ENCODE measurements at places on chromosomes 2 and 18.

DNA sequence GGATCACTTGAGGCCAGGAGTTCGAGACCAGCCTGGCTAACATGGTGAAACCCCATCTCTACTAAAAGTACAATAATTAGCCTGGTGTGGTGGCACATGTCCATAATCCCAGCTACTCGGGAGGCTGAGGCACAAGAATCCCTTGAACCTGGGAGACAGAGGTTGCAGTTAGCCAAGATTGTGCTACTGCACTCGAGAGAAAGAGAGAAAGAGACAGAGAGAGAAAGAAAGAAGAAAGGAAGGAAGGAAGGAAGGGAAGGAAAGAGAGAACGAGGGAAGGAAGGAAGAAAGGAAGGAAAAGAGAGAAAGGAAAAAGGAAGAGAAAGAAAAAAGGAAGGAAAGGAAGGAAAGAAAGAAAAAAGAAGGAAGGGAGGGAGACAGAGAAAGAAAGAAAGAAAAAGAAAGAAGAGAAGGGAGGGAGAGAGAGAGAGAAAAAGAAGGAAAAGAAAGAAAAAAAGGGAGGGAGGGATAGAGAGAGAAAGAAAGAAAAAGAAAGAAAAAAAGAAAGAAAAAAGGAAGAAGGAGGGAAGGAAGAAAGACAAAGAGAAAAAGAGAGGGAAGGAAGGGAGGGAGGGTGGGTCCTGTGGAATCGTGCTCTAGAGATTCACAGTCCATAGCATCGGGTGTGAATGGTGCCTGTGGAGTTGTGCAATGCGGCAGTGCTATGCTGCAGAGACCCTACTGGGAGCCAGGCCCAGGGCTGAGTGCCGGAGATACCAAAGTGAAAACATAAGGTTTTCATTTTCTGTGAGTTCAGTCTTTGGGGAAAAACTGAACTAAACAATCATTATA is 4.6 kb upstream of the SDC1 start:
- DNase-seq, result no peak

- DNase-seq, result no peak
Observed at GRCh38 chr2:109232909-109233308, 103.9 kb downstream of the SH3RF3 start.

GRCh38 chr2:5740053-5740452 is 47.9 kb downstream of the SOX11 start:
- DNase-seq, result no peak

- DNase-seq, result no peak
Observed at GRCh38 chr2:173630425-173631126, 275.9 kb downstream of the CDCA7 start.

- DNase-seq, result no peak
Observed at GRCh38 chr2:241036964-241037421, 38.6 kb downstream of the SNED1 start.

- no peak for DNase-seq
Observed at GRCh38 chr2:218252509-218253231, 8.1 kb upstream of the GPBAR1 start.

GRCh38 chr2:83103613-83104012 is 1355.5 kb downstream of the SUCLG1 start:
- no peak for DNase-seq

- peak; percentile 55 for DNase-seq
Observed at GRCh38 chr2:9681427-9681817, 50.6 kb upstream of the YWHAQ start.

- peak; percentile 62 for DNase-seq
Observed at GRCh38 chr18:63366213-63367052, 573 bp downstream of the KDSR start.

- DNase-seq, result no peak
Observed at GRCh38 chr2:209380293-209380692, 43.6 kb upstream of the MAP2 start.

GRCh38 chr2:59353306-59353921 is 1112.3 kb upstream of the FANCL start:
- DNase-seq, result no peak

DNA sequence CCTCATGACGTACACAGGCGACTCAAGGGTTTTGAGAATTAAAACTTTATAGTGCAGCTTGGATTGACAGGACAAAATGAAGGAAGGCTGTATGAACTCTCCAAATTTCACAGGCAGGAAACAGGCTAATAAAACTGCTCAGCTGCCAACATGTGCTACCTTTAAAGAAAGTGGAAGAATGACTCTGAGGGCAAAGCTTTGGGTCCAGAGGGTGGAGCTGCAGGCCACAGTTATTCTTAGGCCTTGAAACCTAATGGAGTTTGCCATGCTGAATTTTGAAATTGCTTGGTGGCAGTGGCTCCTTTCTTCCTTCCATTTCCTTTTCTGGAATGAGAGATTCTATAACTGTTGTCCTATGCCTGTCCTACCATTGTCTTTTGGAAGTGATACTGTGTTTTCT is 34.8 kb downstream of the HAT1 start:
- DNase-seq, result no peak

GRCh38 chr2:74708883-74709282 is 54.8 kb downstream of the SEMA4F start:
- DNase-seq, result no peak

DNA sequence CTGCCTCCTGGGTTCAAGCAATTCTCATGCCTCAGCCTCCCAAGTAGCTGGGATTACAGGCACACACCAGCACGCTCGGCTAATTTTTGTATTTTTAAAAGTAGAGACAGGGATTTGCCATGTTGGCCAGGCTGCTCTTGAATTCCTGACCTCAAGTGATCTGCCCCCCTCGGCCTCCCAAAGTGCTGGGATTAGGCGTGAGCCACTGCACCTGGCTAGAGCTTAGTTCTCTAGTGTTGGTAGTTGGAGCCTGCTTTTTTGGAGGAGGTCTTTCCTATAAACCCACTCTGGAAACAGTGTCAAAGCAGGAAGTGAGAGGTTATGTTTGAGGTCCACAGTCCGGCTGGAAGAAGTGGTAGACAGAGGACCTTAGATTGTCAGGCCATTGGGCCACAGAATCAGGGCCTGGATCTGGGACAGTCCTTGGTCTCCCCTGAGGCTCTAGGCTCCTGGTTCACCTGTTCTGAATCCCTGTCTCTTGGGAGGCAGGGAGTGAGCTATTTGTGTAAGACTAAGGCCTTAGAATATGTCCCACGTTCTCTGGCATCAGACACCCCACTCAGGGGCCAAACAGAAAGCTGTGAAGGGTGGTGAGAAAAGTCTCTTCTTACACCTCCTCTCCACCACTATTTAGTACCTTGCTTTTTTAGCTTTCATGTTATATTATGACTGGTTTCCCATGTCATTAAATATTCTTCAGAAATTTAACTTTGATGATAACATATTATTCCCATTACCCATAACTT is 34.5 kb downstream of the PCBP1 start:
- DNase-seq, result no peak

DNA sequence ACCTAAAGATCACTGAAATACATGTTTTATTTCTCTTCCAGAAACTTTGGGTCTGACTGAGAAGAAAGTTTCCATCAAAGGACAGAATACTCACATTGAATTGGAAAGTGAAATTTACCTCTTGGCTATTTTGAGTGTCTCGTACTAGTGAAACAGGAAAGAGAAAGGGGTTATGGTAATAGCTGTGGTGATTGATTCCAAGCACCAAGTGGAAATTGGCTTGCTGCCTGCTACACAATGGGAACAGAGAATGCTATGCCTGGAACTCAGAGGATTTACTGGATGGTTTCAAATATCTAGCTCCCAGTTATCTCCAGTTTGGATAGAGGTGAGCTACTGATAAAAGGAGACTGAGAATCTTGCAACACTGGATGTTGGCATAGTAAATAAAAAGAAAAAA is 492.8 kb upstream of the FSIP2 start:
- DNase-seq, result no peak

DNA sequence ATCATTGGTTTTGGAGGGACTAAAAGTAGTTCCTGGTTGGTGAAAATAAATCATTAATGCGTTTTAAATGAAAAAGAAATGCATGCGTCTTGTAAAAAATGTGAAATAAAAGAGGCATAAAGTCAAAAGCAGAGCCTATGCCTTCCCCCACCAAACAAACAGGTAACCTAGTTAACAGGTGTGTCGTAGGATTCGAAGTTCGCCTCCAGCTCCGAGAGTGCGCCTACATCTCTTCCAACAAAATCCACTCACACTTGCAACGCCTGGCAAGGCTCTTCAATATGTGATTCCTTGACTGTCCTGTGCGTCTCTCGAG is 677 bp upstream of the SMAD4 start:
- no peak for DNase-seq

DNA sequence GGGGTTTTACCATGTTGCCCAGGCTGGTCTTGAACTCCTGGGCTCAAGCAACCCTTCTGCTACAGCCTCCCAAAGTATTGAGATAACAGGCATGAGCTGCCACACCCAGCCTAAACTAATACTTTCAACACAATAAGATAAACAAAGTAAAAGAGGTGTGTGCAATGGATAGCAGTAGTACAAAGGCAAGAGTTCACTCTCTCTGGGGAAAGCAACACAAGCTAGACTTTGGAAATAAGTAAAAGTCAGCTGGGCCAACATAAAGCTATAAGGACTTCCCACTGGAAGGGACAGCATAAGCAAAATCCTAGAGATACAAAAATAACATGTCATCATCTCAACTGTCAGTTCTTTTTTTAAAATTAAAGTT is 5.2 kb upstream of the NOSTRIN start:
- no peak for DNase-seq

DNA sequence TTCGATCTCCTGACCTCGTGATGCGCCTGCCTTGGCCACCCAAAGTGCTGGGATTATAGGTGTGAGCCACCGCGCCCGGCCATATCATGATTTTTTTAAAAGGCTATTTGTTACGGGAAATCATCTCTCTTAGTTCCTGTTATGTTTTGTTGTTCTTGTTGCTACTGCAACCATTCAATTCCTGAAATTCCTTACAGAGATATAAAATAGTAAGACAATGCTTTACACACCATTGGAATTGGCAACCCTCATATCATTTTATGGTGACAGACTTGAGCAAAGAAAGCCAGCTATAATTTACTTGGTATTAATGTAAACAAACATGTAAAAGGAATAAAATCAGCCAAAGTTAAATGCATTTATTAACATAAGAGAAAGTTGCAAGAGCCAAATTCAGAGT is 163.0 kb downstream of the FIGN start:
- DNase-seq, result no peak

GRCh38 chr2:26189751-26190150 is 16.9 kb downstream of the GAREM2 start:
- DNase-seq, result no peak

GRCh38 chr2:18169121-18169892 is 290.8 kb downstream of the KCNS3 start:
- no peak for DNase-seq

DNA sequence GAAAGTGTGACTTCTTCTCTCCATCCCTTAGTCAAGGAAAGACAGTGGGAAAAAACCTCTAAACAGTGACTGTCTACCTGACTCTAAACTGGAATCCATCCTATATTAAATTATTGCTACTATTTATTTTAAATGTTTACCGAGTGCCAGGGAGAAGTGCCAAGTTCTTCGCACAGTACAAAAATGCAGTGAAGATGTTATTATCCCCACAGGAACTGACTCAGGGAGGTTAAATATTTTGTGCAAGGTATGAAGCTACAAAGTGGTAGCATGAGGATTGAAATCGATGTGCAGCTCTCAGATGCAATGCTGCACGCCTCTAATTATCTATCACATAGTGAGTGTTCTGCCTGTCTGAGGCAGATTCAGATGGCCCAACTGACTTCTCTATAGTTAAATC is 91.1 kb downstream of the MEP1B start:
- DNase-seq, result no peak
